ENCODE measurements at places on chromosomes 1 and 21. TPM values are rescaled to one million over a fixed set of nuclear protein-coding genes. Genes with fewer than 3 reads are reported as not detected.

DNA sequence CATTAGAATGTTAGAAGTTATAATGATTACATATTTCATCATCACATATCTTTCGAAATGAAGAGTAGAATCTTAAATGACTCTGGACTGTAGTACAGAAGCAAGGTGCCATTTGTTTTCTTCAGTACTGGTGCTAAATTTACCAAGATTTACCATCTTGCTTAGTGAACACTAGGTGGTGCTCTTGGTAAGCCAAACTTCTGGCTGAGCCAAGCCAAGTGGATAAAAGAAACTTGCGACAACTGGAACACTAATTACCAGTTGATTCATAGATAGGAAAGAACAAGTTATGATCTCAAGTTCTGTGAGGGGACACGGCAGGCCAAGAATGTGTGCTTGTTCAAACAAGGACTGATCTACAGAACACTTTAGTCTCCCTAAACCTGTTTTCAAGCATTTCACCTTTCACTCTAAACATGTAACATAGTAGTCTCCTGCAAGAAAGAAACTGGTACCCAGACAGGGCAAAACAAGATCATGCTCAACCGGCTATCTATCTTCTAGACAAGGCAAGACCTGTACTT is 19.8 kb downstream of the SPRTN start:
- no peaks in the 10 kb centered on the region for H3K4me1 ChIP-seq
- no peak overlapping the region for H3K27ac ChIP-seq
- no peaks in the 10 kb centered on the region for H3K27me3 ChIP-seq
- H3K4me3 ChIP-seq: no peak overlapping the region
- H3K36me3 ChIP-seq: no peaks in the 10 kb centered on the region
- DNase-seq: peak; percentile 26

GRCh38 chr1:224859651-224860050 is 69.8 kb upstream of the DNAH14 start:
- H3K4me3 ChIP-seq: no peak overlapping the region
- no peaks in the 10 kb centered on the region for H3K27me3 ChIP-seq
- H3K36me3 ChIP-seq: no peaks in the 10 kb centered on the region
- no peaks in the 10 kb centered on the region for H3K4me1 ChIP-seq

Gene HIVEP3
- 8.9 TPM for polyA plus RNA-seq

Gene S100A1
- polyA plus RNA-seq: 18.5 TPM

GRCh38 chr1:7784492-7785071 is 491 bp downstream of the PER3 start:
- H3K4me1 ChIP-seq: peaks cover 14% of the 10 kb centered on the region
- H3K36me3 ChIP-seq: no peaks in the 10 kb centered on the region
- H3K27me3 ChIP-seq: no peaks in the 10 kb centered on the region
- no peak for DNase-seq

Gene C1orf53
- polyA plus RNA-seq: 2.9 TPM
